ENCODE measurements at places on chromosomes 16 and 17.

DNA sequence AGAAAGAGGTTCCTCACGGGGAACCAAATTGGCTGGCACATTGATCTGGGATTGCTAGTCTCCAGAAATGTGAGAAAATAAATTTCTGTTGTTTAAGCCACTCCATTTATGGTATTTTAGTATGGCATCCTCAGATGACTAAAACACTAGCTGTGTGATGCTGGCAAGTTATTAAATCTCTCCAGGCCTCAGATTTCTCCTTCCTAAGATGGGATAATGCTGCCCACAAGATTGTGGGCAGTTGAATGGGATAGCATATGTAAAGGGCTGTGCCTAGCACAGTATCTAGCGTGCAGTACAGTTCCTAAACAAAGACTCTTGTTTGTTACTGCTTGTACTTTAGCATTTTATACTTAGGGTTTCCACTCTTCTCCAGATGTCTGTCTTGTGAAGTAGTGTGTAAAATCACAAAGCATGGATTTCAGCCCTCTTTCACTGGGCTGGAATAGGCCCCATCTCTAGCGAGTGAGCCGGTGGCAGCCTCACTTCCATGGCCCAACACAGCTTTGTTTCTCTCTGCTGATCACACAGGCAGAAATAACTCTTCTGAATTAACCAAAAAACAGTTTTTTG, 38.2 kb upstream of the PHAF1 start:
- DNase-seq = no peak

DNA sequence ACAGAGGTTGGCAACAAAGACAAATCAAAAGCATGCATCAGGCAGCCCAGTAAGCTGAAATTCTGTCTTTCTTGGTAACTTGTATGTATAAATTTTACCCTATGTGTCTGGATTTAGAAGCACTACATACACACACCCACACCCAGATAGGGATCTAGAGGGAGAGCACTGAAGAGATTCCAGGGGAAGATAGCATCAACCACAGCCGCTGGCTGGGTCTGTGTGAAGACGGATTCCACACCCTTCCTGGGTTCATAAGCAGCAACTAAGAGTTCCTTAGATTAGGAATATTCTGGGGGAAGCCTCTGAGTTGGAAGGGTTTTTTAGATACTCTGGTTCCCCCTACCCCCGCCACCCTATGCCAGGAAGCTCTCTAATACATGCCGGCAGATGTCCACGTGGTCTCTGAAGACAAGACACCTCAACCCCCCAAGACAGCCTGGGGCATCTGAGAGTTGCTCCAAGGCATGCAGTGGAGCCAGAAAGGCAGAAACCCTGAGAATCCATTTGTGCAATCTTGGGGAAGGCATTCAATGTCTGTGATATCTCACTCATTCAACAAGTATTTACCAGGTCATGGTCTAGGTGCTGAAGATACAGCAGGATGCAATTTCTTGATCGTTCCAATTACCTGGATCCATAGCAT, 86.4 kb downstream of the NOG start:
- DNase-seq = no peak

GRCh38 chr16:69199382-69199781, 12.4 kb downstream of the SNTB2 start:
- no peak for DNase-seq

- no peak for DNase-seq
These were observed 247.1 kb downstream of the UTP18 start for GRCh38 chr17:51507444-51507843.

DNA sequence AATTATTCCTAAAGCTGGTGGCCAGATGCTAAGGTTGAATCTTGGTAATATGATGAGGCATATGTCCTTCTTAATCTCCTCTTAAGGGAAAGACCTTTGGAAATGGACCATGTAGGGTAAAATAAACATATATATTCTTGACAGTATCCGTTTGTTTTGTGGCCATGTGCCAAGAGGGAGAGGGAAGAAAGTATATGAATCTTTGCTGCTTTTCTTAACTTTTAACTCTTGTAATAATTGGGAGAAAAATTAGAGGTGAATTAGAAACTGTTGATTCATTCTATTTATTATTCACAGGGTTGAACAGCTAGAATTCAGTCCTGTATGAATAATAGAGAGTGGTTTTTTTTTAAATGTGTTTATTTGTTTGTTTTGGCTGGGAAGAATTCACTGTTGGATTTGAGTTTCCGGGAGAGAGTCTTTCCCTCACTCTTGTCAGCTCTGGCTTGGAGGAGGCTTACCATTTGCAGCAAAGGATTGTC, 31.6 kb downstream of the AATF start:
- no peak for DNase-seq

DNA sequence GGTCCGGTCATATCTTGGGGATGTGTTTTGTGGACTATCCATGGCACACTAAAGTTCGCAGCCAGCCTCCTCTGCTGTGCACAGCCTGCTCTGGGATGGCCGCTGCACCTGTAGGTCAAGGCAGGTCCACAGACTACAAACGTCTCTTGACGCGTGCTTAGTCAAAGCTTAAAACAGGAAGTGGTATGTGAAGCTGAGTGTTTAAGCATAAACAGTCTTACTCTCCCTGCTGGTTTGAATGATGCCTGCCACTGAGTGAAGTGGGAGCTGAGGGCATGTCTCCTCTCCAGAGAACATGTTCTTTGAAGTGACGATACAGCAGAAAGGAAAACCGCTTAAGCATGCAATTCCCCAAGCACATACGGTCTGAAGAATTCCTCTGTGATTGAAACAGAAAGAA, 365.6 kb downstream of the SLC39A11 start:
- DNase-seq = peak; percentile 42

GRCh38 chr17:76500747-76501017, 541 bp downstream of the RHBDF2 start:
- no peak for DNase-seq

DNA sequence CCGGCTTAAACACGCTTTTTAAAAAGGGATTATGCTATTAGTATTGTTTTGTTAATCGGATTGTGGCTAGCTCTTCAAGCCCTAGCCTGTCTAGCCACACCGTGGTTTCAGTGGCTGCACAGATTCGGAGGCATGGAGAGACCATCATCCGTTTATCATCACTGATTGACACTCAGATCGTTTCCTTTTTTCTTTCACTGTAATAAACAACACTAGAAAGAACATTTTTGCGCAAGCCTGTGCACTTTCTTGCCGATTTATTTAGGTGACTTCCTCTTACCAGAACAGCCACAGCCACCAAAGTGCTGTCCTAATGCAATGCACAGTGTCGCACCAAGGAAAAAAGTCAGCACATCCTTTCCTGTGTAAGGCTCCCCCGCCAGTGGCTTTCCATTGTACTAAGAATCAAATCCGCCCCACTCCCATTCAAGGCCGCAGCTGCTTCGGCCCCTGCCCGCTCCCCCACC, 78.2 kb downstream of the CRISPLD2 start:
- no peak for DNase-seq

- no peak for DNase-seq
These were observed 5.5 kb upstream of the COIL start for GRCh38 chr17:56966338-56966737.

DNA sequence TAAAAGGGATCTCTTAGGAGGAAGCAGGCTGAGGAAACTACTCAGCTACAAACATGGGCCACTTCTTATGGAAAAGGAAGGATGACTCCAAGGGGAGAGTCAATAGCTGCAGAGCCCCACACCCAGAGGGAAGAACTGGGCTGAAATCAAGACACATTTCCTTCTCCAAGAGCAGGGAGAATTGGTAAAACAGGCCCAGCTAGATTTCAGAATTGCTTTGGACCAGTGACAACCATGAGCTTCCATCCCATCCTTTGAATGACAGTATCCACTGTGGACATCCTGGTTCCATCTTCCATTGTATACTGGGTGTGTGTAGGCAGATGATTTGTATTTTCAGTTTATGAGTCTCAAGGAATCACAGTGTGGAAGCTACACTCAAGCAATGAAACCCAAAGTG, 267.5 kb downstream of the IRF8 start:
- no peak for DNase-seq

DNA sequence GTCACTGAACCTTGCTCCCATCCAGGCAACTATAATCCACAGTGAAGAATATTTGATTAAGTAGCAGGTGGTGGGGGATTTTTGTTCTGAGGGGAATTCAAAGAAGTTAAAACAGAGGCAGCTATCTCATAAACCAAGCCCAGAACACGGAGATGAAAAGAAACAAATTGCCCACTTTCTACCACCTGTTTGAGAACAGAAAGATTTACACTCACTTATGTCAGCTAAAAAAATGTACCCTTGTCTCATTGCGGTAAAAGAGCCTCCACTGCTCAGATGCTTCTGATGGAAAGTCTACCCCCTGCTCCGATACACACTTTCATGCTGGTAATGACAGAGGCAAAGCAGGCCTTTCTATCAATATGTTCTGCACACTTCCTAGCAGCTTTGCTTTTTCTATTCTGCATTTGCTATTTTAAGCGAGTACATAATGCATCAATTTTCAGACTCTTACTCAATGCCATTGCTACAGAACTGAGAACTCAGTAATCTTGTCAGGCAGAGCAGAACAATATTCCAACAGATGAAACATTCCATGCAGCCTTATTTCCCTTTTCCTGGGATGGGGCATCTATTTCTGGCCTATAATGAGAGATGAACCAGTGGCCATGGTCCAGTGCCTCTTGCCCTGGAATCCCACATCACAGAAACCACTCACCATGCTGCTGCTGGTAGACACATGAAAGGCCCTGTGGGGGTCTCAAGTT, 29.0 kb downstream of the CDK5R1 start:
- peak; percentile 51 for DNase-seq

DNA sequence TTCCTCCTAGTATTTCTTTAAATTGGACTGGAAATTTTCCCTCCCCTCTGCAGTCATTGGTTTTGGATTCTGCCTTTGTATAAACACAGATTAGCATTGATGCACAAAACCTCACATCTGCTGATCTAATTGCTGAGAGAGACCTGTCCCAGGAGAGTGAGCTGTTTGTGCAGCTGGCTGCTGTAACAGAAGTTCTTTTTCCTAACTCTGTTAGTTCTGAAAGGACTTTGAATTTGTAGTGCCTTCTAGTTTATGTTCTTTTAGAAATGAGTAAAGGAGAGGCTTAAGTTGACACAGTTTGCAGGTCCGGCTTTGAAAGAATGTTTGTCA, 45.2 kb upstream of the KPNB1 start:
- no peak for DNase-seq

- no peak for DNase-seq
These were observed 58.2 kb downstream of the MAF start for GRCh38 chr16:79542237-79542774.

GRCh38 chr16:12788758-12789157, 14.9 kb downstream of the CPPED1 start:
- DNase-seq = no peak

DNA sequence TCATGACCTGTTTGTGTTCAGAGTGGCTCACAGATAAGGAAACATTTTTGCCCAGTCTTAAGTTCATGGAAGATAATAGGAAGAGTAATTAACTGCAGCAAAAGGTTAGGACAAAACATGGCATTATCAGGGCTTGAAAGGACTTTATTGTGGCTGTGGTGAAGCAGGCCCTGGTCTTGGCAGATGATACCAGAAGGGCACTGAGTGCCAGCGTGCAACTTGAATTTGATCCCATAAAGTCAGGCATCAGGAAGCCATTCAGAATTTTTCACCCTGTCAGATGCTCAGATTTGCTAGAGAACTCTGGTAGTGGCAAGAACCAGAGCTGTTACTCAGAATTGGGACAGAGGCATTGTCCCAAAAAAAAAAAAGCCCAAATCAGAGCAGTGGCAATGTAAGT, 11.2 kb upstream of the COG7 start:
- DNase-seq = no peak

GRCh38 chr17:29613352-29613837, 9.3 kb downstream of the CORO6 start:
- DNase-seq = peak; percentile 96

DNA sequence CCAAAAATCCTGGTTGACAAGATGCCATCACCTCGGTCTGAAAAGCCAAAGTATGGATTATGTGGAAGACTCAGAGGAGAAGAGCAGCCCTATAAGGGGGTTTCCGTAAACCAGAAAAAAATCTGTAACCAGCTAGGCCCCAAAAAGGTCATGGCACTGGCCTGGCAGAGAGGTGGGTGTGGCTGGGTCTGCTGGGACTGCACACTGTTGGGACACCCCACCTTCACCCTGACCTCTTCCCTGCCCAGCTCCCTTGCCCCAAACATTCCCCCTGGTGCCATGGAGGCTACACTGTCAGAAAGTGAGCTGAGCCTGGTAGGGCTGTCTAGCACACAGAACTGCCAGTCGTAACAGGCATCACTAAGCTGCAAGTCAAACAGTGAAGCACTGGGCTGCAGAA, 6.5 kb downstream of the SLC47A2 start:
- DNase-seq = no peak

- DNase-seq = no peak
These were observed 22.8 kb downstream of the TAOK1 start for GRCh38 chr17:29412780-29413565.

GRCh38 chr17:7191571-7192270, 12.6 kb upstream of the ASGR1 start:
- DNase-seq = no peak

- DNase-seq = no peak
These were observed 43.4 kb upstream of the CA10 start for GRCh38 chr17:52201767-52202519.

GRCh38 chr16:3983081-3983520, 102.6 kb upstream of the CREBBP start:
- peak; percentile 61 for DNase-seq

DNA sequence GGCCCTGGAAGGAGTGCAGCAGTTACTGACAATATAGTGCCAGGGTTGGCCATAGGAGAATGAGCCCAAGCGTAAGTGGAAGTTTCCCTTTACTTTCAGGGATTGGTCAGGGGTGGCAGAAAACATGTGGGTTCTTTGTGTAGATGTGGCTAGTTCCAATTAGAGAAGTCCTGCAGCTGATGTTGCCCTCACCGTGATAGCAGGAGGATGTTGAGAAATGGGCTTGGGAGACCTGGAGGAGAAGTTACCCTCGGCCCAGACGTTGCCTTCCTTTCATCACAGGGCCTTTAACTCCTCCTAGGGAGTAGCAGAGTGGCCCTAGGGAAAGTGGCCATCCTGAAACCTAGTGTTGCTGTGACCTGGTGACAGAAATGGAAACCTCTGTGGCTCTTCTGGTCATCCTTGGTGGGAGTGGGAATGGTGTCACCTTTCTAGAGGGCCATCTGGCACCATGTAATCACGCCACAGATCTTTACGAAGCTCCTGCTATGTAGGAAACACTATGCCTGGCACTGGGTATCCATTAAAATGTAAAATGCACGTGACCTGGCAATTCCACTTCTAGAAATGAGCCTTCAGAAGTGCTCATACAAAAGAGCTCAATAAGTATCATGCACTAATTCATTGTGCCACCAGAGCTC, 6.7 kb downstream of the TMEM92 start:
- DNase-seq = no peak

- no peak for DNase-seq
These were observed 21.9 kb downstream of the STH start for GRCh38 chr17:46020998-46021397.

DNA sequence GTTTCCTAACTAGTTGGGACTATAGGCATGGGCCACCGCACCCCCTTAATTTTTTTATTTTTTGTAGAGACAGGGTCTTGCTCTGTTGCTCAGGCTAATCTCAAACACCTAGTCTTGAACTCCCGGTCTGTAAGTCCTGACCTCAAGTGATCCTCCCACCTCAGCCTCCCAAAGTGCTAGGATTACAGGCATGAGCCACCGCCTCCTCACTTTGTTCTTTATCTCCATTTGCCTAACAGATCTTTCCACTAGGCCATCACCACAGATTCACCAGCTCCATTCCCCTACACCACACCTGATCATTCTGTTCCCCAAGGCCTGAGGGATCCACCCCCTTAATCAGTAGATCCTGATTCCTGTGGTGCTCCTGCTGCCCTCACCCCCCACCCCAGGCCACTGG, 7.6 kb upstream of the ZNF629 start:
- DNase-seq = no peak
